ENCODE measurements at places on chromosomes 5 and 9.

- DNase-seq: no peak
Measured at GRCh38 chr5:104375345-104375744, 812.8 kb upstream of the NUDT12 start.

GRCh38 chr5:109825450-109825849, 135.7 kb downstream of the MAN2A1 start:
- no peak for DNase-seq

DNA sequence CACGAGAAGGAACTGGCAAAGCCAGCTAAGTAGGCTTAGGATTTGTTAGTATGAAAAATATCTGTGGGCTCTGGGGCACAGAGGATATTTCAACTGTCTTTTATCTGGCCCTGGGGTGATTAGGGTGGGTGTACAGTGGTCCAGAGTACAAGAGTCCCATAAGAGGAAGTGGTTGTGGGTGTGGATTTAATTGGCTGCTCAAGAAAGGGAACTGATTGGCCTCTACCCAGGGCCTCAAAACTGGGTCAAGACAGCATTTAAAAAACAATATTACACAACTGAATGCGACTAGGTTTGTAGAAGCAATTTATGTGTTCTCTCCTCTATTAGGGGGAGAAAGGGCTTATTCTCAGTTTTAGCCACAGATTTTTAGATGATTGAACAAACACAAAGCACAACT, 1353.4 kb upstream of the WWC1 start:
- no peak for DNase-seq

GRCh38 chr5:60822285-60822556, 21.8 kb downstream of the ELOVL7 start:
- DNase-seq: no peak

GRCh38 chr9:135067096-135067710, 20.3 kb upstream of the OLFM1 start:
- no peak for DNase-seq

DNA sequence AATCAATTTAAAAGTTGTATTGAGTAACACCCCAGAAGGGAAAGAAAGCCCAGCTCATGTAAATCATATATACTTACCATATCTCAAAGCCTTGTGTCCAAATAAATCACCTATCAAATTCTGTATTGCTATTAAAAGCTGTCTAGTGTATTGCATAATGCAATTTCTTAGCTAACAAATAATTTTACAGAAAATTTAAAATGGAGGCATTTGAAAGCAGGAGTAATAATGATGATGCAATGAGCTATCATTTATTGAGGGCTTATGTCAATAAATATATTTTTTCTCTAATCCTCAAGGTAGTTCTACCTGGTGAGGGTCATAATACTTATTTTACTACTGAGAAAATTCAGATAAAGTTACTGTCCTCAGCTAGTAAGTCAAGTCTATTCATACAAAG, 42.8 kb upstream of the CDK5RAP2 start:
- no peak for DNase-seq

Measured in CD4-positive, alpha-beta T cell treated with Interleukin-2 at 100 ng/mL for 4 hours (primary cell).